ENCODE measurements at places on chromosomes 2 and 18.

DNA sequence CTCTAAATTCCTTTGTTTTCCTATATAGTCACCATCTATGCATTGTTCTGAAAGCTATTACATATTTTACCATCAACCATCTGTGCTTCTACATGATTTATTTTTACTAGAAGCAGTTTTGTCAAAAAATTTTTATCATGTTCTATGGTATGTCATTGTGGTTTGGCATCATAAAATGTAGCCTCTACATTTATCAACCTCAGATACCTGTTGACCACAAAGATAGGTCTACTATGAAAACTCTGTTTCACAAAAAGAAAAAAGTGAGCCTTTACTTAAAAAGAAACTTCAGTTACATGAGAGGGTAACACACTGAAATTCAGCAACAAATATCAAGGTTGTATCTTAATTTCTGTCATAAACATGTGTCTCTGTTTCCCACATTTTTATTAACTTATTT is 3.7 kb downstream of the BCL2 start:
- no peak for DNase-seq

- DNase-seq: no peak
Measured at GRCh38 chr2:134639265-134639664, 79.5 kb downstream of the TMEM163 start.

DNA sequence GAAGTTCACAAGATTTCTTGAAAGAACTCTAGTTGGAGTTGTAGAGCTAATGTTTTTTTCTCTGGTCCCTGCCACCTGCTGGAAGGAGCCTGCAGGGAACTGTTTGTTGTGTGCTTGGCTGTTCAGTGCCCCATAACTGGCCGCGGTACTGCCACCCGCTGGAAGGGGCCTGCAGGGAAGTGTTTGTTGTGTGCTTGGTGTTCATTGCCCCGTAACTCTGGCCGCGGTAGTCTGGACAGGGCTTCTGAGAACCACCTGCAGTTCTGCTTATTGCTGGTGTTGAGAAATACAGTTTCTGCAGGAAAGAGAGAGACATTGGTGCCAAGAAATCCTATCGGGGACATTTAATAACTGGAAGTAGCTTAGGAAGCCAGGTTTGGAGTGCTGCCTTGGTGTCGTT is 58.1 kb downstream of the AGAP1 start:
- DNase-seq: no peak

- no peak for DNase-seq
Measured at GRCh38 chr2:74747411-74748080, 86.4 kb upstream of the HK2 start.

- peak; percentile 27 for DNase-seq
Measured at GRCh38 chr2:69946351-69947324, 14.8 kb downstream of the ASPRV1 start.

GRCh38 chr2:6863792-6864191 is 1.9 kb downstream of the CMPK2 start:
- peak; percentile 73 for DNase-seq

GRCh38 chr18:51278045-51278649 is 80.7 kb upstream of the MEX3C start:
- DNase-seq: peak; percentile 34

DNA sequence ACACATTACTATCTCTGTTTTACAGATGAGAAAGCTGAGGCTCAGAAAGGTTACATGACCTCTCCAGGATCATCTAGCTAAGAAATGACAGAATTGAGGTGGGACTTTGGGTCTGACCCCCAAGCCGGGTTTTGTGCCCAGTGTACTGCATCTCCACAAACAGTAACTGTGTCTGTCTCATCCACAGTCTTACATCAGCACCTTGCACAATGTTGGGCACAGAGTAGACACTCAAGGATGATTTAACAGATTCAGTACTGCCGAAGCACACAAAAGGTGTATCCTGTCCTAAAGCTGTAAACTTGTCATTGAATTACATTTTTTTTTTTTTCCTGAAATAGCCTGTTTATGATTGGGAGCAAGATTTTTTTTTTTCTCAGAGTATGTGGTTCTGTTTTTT is 84.8 kb downstream of the ADCYAP1 start:
- no peak for DNase-seq

DNA sequence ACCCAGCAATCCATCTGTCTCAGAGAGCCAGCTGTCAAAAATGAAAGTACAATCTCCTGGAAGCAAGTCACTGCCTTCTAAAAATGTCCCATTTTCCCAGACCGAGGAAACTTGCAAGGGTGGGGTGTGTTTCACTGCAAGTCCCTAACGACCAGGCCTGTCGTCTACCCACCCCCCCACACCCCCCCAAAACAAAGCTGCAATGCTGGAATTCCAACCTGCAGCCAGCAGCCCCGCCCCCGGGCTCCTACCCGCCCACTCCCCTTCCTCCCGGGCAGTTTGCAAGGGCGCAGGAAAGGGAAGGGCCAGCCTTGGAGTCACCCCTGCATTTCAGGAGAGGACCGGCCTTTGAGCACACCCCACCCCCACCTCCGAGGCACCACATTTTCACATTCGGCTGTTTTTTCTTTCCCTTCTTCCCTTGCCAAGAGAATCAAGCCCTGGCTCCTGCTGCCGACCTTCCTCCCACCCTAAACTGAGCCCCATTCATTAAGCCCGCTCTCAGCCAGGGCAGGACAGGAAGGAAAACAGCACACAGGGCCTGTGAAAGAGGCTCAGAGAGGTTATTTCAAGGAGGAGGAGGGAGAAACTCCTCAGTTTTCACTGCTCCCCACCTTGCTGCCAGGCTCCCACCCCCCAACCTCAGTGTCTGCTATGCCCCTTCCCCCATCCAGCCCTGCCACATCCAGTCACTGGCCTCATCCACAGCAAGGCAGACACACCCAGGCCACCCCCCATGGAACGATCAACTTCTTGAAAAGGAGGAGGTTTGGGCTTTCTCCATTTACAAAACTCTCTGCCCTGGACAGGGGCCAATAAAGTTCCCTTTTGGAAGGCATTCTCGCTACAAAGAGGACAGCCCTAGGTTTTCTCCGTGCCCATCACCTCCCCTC is 11.3 kb downstream of the SMAD7 start:
- DNase-seq: no peak

- DNase-seq: no peak
Measured at GRCh38 chr2:48449073-48449840, 80.7 kb upstream of the STON1 start.

GRCh38 chr2:118032169-118033013 is 18.5 kb upstream of the CCDC93 start:
- DNase-seq: peak; percentile 27

DNA sequence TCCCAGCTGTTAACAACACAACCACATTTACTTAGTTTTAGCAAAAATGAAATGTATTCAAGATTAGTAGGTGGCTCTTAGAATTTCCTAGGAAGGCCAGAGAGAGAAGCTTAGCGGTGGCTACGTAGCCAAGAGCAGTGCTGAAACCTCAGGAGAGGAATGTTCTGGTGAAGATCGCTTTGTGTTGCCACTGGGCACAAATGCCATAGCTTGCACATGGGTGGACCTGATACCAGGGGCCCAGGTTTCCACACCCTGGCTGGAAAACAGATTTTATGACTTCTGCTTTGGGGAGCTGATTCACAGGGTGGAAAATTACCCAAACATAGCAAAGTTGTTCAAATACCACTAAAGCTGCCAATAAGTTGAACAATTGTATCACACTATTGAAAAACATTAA is 43.4 kb downstream of the THUMPD2 start:
- no peak for DNase-seq

- no peak for DNase-seq
Measured at GRCh38 chr18:35408843-35409261, 31.7 kb upstream of the ZNF396 start.

GRCh38 chr2:219576505-219577388 is 4.6 kb downstream of the INHA start:
- DNase-seq: no peak

DNA sequence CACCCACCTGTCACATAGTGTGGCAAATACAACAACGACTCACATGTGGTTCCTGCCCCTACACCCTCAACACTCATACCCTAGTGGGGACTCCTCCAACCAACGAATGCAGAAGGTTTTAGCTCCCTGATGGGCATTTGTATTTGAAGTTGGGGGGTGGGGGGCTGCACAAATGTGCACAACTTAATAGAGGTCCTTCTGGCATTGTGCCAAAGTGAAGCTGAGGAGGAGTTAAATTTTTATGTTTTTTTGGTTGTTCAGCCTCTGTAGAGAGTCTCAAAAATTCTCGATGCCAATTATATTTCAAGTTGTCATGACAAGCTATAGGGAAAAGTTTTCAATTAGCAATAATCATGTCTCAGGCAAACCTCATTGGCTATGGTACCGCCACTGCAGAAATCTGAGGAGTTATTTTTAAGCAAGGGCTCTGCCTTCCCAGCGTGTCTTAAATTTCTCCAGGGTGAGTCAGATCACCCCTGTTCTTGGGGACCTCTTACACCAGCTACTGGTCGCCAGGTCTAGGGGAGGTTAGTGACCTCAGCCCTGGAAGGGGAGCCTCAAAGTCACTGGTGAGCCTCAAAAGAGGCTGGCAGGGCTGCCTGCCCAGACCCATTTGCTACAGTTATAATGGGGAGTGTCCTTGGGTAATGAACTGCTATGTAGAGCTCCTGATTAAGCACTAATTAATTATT is 102.7 kb upstream of the TAF1B start:
- DNase-seq: no peak

DNA sequence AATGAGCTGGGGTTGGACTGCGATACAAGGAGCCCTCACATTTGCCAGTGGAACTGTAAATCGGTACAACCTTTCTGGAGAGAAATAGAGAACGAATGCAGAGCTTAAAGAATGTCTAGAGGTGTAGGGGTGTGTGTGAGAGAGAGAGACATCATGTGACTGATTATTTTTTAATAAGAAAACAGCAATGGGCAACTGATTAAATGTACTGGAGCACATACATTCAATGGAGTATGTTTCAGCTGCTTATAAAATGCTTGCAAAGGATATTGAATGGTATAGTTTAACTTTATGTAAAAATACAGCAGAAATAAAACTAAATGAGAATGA is 391 bp upstream of the TMEM17 start:
- DNase-seq: no peak

DNA sequence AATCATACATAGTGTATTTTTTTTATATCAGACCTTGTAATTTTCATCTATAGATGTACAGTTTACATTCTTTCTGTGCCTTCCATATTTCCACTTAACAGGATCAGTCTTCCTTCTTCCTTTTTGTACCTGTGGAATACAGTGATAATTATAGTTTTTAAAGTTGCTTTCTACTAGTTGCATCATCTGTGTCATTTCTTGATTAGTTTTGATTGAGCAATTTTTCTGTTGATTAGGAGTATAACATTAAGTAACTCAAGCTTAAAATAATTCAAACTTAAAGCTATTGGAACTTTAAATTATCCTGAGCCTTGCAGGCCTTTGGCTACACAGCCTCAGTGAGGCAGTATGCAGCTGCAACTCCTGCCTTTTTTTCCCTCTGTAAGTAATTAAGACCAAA is 57.4 kb downstream of the NEURL3 start:
- no peak for DNase-seq

DNA sequence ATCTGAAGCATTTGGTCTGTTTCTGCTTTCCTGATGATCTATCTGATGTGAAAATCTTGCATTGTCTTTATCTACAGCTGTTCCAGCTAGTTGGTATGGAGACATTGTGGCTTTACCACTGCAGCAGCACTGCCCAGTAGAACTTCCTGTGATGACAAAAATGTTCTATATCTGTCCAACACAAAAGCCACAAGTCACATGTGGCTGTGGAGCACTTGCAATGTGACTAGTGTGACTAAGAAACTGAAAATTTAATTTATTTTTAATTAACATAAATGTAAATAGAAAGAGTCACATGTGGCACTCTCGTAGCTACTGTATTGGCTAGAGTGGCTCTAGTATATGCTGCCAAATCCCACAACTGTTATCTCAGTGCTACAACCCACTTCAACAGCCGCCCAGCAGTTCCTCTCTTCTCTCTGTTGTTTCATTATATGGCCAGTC is 425.7 kb downstream of the SETBP1 start:
- no peak for DNase-seq

All from hematopoietic multipotent progenitor cell treated with erythropoietin and hydrocortisone succinate and interleukin-3 and kit ligand, for 17 days (in vitro differentiated cells).